ENCODE measurements at places on chromosomes 2 and 18.

DNA sequence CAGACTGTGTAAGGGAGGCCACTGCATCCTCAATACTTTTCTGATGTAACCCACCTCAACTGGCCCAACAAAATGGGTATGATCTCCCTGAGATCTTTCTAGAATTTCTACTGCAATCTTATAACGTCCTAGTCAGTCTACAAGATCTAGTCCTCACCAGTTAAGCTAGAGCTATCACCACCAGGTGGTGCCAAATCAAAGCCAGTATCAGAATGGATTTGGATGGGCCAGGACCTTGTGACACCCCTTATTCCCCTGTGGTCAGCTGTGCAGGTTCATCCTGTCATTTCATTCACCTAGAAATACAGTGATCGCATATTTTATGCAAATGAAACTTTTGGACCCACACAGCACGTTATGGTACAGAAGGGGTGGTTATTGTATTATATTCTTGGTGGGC, 90.3 kb downstream of the OLA1 start:
- peak; percentile 54 for DNase-seq

DNA sequence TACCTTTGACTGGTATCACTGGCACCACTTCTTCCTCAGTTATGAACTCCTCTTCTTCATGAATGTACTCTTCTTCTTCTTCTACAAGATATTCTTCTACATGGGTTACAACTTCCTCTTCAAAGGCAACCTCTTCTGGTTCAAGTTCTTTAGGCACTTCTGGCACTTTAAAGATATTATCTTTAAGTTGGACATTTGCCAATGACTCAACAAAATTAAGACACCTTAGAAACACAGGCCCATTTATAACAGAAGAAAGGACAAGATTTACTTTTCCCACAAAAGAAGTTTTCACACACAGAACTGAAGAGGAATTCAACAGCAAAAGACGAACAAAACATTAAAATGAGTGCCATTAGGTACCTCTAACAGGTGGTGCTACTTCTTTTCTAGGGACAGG, 127.3 kb downstream of the TTN start:
- no peak for DNase-seq

DNA sequence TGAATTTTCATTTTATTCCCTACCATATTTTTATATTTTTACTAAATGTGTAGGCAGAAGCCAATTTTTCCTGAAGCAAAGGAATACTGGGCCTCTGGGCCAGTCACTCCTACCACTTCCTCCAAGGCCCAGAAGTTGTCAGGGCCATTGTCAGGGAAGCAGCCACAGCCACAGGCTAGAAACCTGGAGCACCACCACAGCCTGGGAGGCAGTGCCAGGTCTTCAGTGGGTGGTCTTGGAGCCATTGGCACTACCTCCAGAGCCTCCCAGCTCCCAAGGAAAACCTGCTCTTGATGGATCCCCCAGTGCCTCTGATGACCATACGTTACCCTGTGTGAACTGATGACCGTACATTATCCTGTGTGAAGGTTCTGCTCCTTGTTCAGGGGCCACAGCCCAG, 135.6 kb upstream of the SP5 start:
- no peak for DNase-seq

- DNase-seq = no peak
Measured at GRCh38 chr2:32835148-32835547, 111.6 kb upstream of the LTBP1 start.

DNA sequence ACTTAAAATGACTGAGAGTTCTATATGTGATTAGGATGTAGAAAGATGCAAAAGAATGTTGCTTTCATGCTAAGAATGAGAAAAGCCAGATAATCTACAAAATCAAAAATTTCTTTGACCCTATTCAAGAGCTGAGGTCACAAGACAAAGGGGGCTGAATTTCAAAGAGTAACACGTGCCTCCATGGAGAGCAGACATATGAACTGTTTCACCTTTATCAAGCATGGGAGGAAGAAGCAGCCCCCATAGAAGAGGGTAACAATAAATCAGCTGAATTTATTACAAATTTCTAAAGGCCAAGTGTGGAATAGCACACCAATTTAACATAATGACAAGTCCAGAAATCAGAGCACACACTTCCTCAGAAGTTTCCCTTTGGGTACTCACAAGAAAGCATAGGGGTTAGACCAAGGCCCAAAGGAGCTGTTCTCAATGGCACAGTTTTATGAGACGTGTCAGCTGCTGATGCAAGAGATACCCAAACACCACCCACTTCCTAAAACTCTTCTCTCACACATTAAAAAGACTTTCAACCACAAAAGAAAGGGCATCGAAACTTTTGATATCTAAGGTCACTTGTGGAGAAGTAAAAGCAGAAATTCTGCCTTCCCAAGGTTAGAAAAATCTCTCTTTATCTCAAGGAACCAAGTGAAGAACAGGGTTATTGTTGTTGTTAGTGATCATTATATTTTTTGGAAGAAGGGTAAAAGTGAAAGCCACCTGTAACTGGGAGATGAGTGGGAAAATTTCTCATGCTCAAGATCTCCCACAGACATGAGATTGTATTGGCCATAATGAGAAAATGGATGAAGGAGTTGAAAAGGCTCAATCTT, 950.1 kb downstream of the TRIB2 start:
- no peak for DNase-seq

GRCh38 chr2:163505281-163505680, 230.5 kb downstream of the FIGN start:
- no peak for DNase-seq

DNA sequence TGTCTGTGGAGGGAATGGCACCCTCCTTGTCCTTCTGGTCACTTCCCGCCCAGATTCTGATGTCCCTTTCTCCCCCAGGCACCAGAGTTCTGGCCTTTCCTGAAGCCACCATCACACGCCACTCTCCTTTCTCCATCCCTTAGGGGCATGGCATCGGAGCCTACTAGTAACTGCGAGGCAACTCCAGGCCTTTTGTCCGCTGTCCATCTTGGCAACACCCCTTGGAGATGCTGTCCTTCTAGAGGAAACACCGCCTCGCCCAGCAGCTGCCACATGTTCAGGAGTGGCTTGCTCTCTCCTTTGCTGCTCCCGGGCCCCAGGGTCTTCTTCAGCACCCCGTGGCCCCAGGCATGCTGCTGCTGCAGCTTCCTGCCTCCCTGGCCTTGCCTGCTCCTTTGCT, 267.0 kb downstream of the SRBD1 start:
- no peak for DNase-seq

DNA sequence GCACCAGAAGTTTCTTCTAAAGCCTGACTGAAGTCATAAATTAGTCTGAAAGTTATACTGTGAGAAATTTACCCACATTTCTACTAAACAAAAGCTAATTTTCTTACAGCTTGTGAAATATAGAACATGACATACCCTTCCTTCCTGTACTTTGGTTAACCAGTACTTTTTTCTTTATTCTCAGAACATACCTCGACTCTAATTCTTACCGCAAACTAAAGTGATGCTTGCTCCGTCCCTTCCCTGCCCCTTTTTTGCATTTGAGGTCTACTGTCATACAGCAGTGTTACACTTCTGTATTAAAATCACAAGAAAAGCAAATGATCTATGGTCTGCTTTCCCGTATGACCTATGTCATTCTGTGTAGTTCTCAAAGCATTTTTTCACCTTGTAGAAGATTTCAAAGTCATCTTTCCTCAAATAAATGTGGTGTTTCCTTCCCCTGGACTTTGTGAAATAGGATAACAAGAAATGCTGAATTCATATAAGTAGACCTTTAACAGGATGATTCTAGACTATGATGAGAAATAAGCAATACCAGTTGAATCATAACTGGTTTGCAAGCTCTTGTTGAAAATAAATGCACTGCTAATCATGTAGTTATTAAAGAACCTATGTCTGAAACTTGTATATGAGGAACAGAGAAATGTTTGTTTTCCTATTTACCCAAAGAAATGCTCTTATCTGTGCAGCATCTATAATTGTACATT, 30.4 kb downstream of the CYTIP start:
- DNase-seq = no peak

DNA sequence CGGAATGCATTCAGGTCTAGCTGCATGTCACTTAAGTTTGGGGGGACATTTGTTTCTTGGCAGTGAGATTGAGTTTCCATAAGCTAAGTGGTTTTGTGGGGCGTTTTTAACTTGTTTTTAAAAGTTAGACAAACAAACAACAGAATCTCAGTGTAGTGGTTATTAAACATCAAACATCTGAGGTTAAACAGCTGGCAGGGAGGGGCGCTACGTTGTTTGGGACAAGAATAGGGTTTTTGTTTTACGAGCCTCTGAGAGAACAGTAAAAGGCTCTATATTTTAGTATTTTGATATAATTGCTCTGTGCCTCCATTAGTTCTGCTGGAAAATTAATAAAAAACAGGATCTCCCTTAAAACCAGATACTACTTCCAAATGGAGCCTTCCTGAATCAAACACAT, 41.6 kb upstream of the TMEM177 start:
- DNase-seq = no peak

GRCh38 chr2:174750923-174751441, 13.3 kb downstream of the CHRNA1 start:
- peak; percentile 5 for DNase-seq

DNA sequence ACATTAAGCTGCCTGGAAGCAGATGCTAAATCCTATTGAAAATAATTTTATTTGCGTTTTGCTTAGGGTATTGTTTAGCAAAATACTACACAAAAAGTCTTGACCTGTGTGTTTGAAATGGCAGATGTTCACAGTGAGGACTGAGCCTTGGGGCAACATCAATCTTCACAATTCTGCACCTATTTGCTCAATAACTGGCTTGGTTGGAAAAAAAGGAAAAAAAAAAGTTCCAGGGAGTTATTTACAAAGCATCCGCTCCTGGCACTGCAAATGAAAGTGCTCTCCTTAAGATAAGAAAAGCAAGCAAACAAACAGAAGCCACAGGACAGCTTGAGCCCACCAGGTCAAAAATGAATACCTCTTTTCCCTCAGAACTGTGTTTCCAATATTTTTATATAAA, 77.7 kb downstream of the MAP2 start:
- no peak for DNase-seq

GRCh38 chr18:3150274-3150673, 69.5 kb downstream of the MYOM1 start:
- DNase-seq = no peak

DNA sequence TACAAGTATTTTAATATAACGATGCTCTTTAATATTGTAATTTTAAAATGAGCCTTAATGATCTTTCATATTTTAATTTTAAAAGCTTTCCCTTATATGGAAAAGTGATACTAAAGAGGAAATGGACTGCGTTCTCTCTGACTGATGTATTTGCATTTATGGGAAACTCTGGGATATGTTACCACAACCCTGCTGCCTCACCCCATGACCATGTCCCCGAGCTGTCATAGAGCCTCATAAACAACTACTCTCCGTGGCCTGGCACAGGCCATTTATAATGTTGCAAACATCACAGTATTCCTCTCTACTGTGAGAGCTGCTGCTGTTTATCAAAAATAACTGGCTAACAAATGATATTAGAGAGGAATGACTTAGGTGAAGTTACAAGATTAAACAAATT, 75.8 kb upstream of the SEC11C start:
- DNase-seq = no peak

GRCh38 chr2:65409045-65409444, 23.4 kb downstream of the SPRED2 start:
- DNase-seq = no peak

GRCh38 chr2:23385748-23386338, 864 bp downstream of the KLHL29 start:
- no peak for DNase-seq

- DNase-seq = peak; percentile 7
Measured at GRCh38 chr2:42369532-42370229, 8.7 kb upstream of the COX7A2L start.

DNA sequence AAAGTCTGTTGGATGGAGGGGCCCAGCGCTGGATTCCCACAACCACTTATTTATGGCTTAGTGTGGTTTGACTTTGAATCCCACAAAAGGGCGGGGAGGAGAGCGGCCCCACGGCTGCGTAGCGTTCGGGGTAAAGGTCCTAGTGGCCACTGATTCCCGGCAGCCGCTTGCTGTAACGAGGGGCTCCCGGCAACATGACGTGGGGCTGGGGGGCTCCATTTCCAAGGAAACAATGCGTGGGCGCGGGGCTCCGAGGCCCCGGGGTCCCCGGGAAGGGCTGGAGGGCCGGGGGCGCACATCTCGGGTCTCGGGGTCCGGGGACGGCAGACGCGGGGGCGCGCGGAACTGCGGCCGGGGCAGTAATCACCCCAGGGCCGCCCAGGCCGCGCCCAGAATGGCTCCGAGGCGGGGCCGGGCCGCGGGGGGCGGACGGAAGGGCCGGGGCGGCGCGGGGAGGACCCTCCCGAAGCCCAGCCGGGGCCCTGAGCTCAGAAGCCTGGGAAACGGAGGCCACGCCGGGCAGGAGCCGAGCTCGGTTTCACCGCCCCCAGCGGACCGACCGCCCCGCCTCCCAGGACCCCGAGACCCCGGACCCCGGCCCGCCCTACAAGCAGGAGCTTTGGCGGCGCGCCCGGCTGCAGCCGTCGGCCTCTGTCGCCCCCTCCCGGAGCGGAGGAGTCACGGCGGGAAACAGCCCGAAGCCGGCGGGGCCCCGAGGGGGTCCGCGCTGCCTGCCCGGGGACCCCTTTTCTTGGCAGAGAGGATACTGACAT, 11.9 kb upstream of the MLPH start:
- peak; percentile 81 for DNase-seq

DNA sequence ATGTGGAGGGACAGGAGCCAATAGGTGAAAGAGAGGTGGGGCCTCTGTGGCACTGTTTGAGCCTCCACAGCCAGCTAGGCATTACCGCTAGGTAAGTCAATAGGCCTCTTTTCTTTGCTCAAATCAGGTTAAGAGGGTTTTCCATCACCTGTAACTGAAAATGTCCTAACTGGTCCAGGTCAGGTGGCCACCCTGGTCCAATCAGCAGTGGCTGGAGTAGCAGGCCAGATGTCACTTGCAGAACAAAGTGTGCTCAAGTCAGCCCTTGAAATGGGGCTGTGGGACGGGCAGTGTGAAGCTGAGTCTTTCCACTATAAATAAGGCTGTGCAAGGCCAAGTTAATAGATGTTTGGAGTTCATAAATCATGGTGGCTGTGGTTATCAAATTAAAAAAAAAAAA, 20.9 kb downstream of the FBXO36 start:
- no peak for DNase-seq

DNA sequence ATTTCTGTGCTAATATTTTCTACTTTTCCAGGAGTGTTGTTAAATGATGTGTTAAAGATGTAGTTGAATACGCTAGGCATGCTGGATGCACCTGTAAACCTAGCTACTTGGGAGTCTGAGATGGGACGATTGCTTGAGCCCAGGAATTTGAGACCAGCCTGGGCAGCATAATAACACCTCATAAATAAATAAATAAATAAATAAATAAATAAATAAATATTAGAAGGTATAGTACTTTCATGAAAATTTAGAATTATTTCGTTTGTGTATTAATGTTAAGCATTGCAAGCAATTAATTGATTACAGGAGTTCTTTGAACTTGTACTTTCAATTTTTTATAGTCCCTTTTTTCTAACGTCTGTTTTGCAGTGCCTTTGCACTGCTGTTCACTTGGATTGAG, 137.2 kb downstream of the ATP9B start:
- no peak for DNase-seq

DNA sequence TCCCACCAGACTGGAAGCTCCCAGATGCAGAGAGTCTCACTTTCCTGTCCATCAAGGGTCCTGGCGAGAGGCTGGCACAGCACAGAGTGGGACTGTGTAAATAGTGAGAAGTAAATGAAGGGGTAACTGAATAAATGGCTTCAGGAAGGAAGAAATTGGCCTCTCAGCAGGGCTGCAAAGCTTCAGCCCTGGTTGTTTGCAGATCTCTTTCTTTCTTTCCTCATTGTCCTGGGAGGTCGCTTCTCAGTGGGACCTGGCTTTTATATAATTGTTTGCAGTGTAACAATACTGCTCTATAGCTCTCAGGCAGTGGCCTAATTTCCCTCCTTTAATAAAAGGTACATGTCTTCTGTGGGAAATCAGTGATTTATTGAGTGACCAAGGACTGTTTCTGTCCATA, 74.9 kb upstream of the GPR45 start:
- DNase-seq = no peak
